ENCODE measurements at places on chromosomes 1 and 21.

DNA sequence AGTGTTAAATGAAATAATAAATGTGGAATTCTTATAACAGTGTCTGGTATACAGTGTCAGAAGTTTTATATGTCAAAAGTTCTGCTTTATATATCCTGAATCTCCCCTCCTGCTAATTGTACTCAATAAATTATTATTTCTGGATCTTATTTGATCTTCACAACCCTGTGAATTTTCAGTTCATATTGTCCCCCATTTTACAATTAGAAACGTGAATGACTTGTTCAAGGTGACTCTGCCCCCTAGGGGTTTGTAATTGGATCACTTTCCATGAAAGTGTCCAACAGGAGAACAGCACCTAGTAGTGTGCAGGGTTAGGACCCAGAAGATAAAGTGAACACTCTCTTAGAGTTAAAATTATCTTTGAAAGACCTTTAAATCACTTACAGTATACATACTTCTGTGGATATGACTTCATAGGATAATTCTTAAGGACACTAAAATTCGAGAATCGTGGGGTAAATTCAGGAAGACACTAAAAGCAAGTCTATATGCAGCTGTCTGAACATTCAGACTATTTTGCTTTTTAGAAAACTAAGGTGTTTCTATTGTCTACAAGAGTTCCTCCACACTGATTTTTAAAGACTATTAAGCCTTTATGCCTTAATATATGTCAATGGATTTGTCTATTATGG lies 4.5 kb upstream of the DDR2 start:
- no peak for DNase-seq

DNA sequence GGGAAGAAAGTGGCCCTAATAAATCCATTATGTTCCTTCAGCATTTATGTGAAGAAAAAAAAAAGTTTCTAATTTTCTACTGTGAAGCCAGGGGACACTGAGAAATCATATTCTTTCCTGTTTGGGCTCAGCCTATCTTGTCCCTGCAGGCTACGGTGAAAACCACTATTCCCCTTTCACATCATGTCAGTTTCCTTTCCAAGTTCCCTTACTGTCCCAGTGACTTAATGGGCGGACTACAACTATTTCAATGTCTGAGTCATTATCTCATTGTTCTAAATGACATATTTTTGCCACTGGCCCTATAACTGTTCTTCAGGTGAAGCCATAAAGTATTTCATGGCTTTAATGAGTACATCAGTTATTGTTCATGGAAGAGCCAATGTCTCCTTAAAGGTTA lies 71.3 kb upstream of the BEND5 start:
- no peak for DNase-seq

DNA sequence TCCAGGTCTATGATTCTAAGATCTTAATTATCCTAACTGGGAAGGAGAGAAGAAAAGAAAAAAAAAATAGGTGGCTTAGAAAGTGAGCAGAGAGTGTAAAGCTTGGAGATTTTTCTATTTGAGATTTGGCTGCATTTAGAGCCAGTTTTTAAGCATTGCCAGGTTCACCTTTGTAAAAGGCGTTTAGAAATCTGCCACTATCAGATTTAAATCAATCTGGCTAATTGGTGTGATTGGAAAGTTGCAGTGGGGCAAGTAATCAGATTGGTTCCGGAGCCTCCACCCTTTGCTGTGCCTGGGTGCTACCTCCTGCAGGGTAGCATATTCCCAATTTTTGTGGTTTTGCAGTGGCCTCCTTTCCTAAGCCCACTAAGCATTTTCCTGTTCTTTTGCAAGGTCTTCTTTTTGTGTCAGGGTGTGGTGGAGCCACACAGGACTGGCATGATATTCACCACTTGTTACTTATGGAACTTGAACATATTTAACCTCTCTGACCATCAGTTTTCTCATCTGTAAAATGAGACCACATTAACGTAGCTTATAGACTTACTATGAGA lies 48.5 kb upstream of the PPP2R5A start:
- no peak for DNase-seq

DNA sequence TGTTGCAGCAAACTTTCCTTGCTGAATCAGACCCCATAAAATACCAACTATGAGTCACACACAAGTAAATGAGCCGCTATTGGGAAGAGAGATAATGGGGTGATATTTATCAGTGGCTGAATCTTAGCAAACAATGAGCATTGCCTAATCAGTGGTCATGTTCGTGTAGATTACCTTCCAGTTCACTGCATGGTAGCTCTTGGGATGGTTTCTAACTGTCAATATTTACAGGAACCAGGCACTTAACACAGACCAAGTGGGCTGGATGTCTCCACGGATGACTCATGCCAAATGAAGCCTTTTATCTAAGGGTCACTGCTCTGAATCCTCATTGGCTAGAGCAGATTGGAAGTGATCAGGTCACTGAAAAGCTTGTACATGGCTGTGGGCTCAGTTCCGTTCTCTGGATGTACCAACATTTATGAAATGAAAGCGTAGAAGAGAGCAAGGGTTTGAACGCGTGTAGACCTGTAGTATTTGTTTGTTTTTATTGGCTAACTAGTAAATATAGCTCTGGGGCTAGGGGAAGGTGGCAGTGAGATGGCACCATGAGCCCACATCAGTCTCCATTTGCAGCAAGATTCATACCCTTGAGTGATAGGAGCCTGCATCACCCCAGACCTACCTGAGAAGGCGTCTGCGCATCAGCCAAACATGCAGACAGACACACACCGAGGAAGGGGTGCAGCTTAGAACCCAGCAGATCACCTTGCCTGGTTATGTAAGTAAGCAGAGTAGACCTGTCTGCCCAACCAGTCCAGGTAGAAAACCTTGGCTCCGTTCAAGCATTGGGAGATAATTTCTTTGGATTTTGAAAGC lies 153.3 kb downstream of the TOMM20 start:
- peak; percentile 65 for DNase-seq

GRCh38 chr21:36075953-36076352 lies 6.1 kb downstream of the CBR1 start:
- DNase-seq: no peak

- no peak for DNase-seq
Observed at GRCh38 chr1:201652181-201652580, 113.3 kb downstream of the NAV1 start.

GRCh38 chr1:12472798-12473551 lies 145.0 kb downstream of the DHRS3 start:
- DNase-seq: no peak

- no peak for DNase-seq
Observed at GRCh38 chr1:236395230-236395946, 1.3 kb downstream of the EDARADD start.

GRCh38 chr1:92244376-92244775 lies 26.7 kb downstream of the C1orf146 start:
- no peak for DNase-seq

Measured in T1000 (cell line).